Central memory CD4-positive, alpha-beta T cell (primary cell): ENCODE measurements at places on chromosomes 2 and 18.

DNA sequence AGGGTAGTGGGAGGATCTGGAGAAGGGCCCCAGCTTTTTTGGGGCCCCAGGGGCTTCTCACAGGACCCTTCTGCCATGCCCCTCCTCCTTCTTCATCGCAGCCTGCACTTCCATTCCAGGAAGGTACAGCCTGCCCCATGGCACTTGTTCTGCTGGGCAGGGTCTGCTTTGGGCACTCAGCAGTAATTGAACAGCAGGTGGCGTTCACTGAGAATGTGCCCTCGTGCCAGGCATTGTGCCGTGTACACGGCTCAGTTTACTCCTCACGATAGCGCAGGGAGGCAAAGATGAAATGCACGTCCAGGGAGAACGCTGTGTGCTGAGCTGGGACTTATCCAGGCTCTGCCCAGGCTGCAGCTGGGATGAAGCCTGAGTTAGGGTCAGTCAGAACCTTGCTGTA is 54.8 kb upstream of the ASB18 start:
- DNase-seq, result no peak

DNA sequence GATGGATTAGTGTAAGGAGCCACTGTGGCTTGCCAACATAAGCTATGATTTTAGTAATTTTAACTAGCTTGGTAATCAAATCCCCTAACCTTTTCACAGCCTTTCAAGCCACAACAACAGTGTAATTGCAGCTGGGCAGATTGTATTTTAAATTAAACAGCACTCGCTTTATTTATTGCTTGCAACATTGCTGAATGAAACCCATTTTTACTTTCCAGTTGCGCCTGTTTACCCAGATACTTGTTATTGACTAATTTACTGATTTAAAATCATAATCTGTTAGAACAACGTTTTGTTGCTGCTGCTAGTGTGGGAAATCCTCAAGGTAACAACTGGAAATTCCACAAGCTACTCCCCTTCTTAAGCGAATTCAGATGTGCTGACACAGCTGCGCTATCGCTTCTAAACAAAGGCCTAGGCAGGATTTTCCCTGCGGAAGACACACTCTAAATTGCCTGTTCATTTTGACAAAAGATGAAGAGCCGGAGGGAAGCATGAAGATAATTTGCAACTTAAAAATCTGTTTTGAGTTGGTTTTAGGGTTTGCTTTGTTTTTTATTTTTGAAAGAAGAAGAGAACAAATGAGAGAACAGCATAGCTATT is 283.9 kb downstream of the ALPK2 start:
- DNase-seq, result no peak

DNA sequence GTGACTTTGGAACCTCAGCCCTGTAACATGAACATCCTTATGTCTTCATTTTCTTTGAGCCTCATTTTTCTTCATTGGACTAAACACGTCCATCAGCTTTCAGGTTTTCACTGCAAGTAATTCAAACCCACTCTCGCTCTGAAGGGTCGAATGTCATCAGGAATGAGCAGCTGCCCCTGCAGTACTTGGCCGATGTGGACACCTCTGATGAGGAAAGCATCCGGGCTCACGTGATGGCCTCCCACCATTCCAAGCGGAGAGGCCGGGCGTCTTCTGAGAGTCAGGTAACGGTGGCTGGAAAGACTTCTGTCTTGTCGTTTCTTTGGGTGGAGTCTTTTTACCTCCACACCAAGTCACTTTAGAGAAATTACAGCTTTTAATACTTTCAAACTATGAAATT is 39.1 kb upstream of the PRLH start:
- DNase-seq, result no peak

DNA sequence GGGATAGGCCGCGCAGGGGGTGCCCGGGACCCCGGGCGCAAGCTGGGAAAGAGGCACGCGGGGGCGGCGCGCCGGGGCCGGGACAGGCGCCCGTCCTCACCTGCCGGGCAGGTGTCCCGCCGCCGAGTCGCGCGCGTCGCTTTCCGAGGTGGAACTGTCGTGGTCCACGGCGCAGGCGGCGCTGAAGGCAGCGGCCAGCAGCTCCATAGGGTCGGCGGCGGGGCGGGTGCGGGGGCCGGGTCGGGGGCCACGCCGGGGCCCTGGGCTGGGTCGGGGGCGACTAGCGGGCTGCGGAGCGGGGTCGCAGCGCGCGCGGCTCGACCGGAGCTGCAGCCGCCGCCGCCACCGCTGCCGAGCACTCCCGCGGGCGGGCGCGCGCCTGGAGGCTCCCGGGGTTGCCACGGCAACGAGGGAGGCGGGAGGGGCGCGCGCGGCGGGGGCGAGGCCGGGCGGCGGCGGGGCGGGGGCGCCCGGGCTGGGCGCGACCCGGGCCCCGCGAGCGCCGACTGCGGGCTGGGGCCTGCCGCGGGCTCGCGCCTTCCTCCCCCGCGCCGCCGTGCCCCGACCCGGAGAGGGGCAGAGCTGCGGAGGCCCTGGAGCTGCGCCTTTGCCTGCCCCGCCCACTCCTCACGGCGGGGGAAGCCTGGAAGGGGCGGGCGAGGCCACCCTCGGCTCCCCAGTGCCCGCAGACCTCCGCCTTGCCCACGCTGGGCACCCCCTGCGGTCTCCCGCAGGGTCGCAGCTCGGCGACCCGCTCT is 57.9 kb downstream of the SNORC start:
- DNase-seq, result no peak

- no peak for DNase-seq
Observed at GRCh38 chr18:78596794-78597345, 382.7 kb upstream of the SALL3 start.

GRCh38 chr2:33136566-33136965 is 189.8 kb downstream of the LTBP1 start:
- DNase-seq, result no peak

DNA sequence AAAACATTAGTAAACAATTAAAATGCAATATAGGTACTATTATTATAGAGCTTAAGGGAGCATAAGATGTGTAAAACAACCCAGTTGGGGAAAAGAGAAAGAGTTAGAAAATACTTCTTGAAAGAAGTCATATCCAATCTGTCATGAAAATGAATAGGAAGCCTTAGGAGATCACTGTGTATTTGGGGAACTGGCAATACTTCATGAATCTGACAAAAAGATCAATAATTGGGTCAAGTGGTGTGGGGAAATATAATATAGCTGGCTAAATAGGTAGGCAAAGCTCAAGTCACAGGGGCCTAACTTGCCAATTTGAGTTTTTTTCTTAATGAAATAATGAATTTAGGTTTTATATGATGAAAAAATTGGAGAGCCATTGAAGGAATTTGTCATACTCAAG is 14.4 kb downstream of the DNAJC10 start:
- DNase-seq, result no peak

- no peak for DNase-seq
Observed at GRCh38 chr18:73088445-73088844, 220.7 kb upstream of the NETO1 start.

DNA sequence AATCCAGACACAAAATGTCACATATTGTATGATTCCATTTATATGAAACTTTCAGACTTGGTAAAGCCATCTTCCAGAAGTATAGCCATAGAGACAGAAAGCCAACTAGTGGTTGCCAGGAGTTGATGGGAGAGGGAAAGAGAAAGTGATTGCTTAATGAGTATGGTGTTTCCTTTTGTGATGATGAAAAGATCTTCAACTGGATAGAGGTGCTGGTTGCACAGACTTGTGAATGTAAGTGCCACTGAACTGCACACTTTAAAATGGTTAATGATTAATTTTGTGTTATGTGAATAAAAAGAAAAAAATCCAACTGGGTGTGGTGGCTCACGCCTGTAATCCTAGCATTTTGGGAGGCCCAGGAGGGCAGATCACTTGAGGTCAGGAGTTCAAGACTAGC is 135.3 kb upstream of the SLC1A4 start:
- no peak for DNase-seq

GRCh38 chr18:44682201-44682870 is 1.6 kb downstream of the SETBP1 start:
- no peak for DNase-seq

DNA sequence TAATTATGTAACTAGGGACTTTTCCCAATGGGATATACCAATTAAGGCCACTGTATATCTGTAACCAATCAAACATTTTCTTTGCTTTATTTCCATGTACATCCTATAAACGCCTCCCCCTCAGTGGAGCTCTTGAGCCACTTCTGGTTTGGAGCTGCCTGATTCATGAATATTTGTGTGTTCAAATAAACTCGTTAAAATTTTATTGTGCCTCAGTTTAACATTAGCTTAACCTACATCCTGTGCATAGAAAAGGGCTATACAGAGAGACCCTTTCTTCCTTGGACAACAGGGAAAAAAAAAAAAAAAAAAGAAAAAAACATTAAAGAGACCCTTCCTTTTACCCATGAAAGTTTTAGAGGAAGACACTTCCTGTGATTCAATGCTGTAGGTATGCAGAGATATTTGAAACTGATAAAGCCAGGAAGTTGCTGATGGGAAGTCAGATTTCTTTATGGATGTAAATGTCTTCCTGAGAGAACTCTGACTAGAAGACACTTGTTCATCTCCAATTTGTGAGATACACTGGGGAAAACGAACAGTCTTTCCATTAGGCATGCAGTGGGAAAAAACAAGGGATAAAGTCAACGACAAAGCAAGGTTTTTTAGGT is 614.6 kb upstream of the SOX11 start:
- no peak for DNase-seq

DNA sequence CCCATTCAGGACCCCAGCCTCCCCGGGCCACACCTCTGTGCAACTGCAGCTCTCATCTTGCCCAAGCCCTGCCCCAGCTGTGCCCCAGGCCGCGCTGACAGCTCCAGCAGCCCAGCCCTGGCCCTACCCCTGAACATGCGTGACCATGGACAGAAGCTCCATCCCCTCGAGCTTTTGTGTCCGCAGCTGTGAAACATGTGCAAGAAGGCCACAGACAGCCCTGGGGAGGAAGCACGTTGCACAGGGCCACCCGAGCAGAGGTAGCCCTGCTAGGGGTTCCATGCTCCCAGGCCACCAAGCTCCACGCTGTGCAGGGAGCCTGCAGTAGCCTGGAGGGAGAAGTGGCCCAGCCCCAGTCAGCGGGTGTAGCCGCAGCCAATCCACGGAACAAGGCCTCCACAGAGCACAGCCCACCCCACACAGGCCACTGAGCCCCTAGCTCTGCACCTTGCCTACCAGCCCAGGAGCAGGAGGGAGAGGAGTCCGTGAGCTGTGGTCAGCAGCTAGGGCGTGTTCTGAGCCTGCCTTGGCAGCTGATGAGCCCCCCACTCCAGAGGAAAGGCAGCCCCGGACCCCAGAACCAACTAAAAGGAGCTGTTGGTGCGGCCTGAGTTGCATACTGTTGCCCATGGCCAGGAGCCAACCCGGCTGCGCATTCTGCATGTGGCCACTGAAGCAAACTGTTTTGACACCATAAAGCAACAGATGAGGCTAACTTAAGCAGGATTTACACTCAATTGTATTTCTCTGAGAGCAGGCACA is 184.0 kb downstream of the SEPTIN10 start:
- no peak for DNase-seq

DNA sequence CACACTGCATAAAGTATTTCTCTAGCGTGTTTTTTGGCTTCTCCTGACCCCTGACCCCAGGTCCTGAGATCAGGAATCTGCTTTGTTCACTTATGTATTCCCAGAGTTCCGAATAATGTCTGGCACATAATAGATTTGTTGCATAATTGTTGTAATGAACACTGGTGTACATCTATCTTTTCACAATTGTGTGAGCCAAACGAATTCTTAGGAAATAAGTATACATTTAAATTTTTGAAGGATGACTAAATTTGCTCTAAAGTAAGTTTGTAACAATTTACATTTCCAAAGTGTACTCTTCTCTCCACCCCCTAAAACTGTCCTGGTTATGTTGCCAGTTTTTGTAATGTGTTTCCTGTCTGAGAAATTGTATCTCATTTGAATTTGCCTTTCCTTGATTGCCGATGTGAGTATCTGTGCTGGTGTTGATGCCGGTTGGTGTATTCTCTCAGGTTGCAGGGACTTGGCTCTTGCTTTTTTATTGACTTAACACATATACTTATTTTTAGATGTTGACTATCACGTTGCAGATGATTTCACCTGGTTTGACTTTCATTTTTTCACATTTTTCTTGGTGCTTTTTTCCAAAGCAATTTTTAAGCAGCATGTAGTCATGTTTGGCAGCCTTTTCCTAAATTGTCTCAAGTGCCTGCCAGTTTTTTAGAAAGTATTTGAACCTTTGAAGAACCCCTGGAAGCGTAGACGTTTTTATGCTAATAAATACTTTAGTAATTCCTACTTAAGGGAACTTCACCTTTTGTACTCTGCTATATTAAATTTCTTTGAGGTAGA is 16.1 kb upstream of the FARP2 start:
- no peak for DNase-seq

DNA sequence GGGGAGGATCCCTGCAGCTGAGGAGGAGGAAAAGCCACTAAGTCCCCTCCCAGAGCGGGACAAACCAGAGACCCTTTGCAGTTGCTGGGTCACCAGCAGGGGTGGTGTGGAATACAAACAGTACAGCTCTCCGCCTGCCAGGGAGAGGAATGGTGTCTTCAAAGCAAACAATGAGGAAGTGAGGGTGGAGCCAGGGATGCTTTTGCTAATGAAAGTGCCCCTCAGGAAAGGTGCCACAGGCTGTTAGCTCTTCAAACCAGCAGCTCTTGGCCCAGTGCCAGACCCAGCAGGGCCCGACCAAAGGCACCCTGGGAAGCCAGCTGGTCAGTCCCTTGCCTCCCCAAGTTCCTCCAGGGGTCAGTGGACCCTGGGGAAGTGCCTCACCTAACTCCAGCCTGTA is 102.8 kb downstream of the HIBCH start:
- no peak for DNase-seq

DNA sequence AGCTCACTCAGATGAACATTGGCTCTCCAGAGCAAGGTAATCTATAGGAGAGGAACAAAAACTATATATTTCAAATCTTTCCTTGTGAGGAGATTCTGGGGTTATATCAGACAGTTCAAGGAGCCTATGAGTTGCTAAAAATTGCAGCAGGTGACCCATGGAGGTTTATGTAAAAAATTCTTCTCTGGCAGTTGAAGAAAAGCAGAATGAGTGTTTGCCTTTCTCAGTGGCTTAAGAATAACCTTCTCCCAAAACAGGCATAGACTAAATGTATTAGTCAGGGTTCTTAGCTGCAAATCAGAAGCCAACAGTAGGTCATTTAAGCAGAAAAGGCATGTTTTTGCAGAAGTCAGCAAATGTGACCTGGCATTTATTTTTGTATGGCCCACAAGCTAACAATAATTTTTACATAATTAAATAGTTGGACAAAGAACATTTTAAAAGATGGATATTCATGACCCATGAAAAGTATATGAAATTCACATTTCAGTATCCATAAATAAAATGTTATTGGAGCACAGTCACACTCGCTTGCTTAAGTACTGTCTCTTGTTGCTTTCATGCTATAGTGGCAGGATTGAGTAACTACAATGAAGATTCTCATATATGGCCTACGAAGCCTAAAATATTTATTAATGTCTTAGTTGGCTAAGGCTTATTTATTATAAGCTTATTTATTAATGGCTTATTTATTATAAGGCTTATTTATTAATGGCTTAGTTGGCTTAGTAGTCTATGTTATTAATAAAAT is 93.4 kb upstream of the TLK1 start:
- no peak for DNase-seq

DNA sequence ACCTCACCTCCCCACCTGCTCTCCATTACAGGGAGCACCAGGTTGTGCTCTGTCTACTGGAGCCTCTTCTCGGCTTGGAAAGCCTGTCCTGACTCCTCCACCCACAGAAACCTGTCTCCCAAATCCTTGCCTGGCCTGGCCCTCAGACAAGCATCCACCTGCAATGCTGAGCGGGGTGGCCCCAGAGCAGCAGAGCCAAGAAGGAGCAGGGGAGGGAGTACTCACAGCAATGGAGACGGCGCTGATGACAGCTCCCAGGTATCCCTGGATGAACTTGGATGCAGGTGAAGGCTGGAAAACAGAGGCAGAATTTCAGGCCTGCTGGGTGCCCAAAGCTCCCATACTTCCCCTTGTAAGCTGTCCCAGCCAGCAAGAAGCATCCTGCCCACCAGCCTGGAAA is 72.8 kb downstream of the SFXN5 start:
- DNase-seq, result no peak
